KBM-7 (cell line): ENCODE measurements at places on chromosomes 5 and 9.

GRCh38 chr5:131305906-131306305 lies 42.1 kb downstream of the CDC42SE2 start:
- no peak for DNase-seq

DNA sequence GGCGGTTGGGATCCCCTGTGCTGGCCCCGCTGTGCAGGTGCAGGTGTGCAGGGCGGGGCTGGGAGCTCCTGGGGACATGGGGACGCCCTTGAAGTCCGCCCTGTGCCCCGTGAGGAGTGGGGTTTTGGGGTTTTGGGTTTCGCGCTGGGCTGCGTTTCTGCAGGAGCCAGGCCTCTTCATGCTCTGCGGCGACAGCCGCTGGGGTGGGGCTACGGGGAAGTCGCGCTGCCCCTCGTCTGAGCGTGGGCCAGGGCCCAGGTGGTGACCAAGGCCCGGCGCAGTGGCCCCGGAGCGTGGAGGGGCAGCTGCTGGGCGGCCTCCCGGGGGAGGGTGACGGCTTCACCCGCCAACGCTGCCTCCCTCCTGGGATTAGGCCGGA lies 47.8 kb upstream of the IRX4 start:
- DNase-seq: no peak

DNA sequence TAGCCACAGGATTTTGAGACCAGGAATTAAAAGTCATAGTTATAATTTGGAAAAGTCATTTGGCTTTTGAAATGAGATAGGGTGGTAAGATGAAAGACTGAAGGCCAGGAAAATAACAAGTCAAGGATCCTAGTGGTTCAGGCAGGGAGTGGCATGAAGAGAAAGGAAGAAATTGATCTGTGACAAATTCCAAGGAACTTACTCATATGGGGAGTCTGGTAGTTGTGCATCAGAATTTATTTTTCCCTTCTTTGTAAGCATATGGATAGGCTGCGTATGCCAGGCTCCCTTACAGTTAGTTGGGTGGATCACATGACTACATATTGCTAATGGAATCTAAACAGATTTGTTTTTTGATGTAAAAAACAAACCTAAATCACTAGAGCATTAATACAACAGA lies 21.0 kb downstream of the ISL1 start:
- no peak for DNase-seq

GRCh38 chr9:13266167-13266566 lies 13.3 kb downstream of the MPDZ start:
- DNase-seq: no peak

DNA sequence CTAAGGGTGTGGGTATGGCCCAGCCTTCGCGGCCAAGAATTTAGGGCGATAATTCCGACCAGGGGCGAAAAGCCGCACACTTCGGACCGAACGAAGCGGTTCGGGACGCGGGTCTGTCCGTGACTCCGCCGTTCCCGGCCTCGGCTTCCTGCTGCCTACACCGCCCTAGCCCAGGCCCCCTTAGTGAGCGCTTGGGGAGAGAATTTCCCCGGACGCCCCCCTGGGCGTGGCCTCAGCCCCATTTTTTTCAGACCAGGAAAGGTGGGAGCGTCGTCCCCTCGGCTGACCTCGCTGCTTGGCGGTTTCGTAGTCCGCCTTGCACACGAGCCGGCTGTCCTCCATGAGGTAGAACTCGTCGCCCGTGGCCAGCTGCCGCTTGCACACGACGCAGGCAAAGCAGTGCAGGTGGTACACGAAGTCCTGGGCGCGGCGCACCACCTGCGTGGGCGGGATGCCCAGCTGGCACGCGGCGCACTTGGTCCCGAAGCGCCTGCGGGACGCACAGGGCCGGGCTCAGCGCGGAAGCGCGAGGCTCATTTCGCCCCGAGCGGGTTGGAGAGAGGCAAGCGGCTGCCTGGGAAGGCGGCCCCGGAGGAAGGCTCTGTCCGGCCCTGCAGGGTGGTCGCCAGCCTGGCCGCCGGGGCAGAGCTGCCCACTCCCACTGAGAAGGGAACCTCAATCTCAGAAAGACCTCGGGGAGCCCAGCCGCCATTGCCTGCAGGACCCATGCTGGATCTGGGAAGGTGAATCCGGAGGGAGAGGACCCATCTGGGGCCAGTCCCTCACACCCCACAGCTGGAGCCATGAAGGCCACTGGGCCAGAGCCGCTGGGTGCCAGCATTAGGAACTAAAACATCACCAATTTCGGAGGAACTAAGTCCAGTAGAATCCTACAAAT lies 5.3 kb downstream of the LHX3 start:
- DNase-seq: no peak

DNA sequence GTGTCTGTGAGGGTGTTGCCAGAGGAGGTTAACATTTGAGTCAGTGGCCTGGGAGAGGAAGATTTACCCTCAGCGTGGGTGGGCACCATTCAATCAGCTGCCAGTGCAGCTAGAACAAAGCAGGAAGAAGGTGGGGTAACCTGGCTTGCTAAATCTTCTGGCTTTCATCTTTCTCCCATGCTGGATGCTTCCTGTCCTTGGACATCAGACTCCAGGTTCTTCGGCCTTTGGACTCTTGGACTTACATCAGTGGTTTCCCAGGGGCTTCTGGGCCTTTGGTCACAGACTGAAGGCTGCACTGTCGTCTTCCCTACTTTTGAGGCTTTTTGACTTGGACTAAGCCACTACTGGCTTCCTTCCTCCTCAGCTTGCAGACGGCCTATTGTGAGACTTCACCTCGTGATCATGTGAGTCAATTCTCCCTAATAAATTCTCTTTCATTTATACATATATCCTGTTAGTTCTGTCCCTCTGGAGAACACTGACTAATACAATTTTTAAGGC lies 38.1 kb downstream of the PBX3 start:
- peak; percentile 24 for DNase-seq

- DNase-seq: no peak
Measured at GRCh38 chr5:59704936-59705335, 188.6 kb downstream of the PDE4D start.

- DNase-seq: no peak
Measured at GRCh38 chr5:92402956-92403702, 1020.0 kb upstream of the ARRDC3 start.

GRCh38 chr9:71042448-71042990 lies 78.9 kb downstream of the TRPM3 start:
- DNase-seq: no peak

GRCh38 chr5:163943546-163943945 lies 438.1 kb downstream of the MAT2B start:
- DNase-seq: no peak

- no peak for DNase-seq
Measured at GRCh38 chr5:168073311-168073710, 218.1 kb upstream of the WWC1 start.

DNA sequence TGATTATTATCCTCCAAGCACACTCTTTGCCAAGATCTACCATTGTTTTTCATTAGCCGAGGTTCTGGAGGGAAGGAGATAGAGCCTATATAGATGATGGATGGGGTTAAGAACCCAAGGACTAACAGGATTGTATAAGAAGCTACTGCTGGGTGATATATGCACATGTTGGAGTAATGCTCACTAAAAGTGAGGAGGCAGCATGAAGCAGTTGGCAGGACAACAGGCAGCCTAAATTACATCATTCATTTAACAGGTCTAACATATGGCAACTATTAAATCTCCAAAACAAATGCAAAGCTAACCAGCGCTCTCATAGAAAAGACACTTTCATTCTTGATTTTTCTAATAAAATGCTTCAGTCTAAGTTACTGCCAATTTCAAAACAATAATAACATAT lies 293.2 kb downstream of the EPB41L4A start:
- no peak for DNase-seq

DNA sequence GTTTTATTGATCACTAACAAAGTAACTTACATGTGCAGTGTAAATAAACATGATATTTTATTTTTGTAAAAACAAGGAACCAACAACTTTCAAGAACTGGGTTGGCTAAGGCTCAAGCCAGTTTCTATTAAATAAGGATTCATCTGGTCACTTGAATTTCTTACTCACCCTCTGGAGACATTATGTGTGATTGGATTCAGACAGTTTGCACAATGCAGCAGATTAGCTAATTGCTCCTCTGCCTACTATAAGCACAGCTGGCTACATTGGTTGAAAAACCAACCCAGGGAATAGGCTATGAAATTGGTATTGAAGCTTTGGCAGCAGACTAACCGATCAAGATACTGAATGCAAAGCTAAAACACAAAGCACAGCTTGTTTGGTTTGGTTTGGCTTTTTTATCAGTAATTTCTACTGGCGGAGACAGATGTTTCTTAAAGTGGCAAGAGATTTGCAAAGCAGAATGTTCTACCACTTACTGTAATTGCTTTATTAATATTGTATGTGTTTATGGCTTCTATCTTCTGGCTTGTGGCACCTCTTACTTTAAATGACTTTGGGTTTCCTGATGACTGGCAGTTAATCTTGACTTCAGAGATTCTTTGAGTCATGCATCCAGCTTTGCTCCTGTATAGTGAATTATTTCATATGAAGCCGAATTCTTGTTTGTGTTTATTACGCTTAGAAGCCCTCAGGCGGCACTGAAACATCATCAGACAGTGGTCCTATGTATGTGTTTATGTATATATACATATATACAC lies 231.5 kb downstream of the MPDZ start:
- no peak for DNase-seq

DNA sequence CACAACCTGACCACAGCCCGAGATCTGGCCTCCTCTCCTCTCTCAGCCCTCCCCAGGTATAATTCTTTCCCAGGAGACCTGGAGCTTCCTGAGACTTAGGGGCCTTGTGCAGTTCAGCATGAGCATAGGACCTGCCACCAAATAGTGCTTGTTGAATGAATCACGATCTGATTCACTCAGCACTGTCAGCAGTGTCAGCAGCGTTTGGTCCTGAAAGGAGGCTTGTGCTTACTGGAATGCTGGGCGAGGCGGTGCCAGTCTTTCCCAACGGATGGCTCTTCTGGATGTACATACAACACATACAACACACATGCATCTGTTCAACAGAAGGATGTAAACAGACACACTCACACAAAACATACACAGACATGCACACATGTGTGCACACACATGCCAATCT lies 173.3 kb downstream of the COL23A1 start:
- DNase-seq: no peak

- no peak for DNase-seq
Measured at GRCh38 chr5:17238521-17239041, 21.1 kb downstream of the BASP1 start.

- DNase-seq: no peak
Measured at GRCh38 chr5:108122702-108123101, 259.2 kb downstream of the FBXL17 start.

DNA sequence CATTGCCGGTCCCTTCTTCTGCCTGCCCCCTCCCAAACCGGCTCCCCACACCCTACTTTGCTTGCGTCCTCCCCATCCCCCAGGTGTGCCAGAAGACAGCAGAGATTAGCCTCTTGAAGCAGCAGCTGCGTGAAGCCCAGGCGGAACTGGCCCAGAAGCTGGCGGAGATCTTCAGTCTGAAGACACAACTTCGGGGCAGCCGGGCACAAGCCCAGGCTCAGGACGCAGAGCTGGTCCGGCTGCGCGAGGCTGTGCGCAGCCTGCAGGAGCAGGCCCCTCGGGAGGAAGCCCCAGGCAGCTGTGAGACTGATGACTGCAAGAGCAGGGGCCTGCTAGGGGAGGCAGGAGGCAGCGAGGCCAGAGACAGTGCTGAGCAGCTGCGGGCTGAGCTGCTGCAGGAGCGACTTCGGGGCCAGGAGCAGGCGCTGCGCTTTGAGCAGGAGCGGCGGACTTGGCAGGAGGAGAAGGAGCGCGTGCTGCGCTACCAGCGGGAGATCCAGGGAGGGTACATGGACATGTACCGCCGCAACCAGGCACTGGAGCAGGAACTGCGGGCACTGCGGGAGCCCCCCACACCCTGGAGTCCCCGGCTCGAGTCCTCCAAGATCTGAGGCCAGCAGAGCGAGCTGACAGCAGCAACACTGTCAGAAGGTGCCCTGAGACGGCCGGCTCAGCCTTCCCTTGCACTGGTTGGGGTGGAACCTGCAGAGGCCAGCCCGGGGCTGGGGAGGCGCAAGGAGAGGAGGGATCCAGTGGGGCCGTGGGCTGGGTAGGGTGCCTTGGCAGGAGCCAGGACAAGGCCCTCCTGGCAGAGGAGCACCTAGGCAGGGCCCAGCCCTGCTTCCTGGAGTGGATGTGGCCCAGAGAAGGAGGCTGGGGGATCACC lies 8.3 kb downstream of the N4BP3 start:
- no peak for DNase-seq

- DNase-seq: no peak
Measured at GRCh38 chr5:75965292-75965691, 117.9 kb upstream of the SV2C start.

DNA sequence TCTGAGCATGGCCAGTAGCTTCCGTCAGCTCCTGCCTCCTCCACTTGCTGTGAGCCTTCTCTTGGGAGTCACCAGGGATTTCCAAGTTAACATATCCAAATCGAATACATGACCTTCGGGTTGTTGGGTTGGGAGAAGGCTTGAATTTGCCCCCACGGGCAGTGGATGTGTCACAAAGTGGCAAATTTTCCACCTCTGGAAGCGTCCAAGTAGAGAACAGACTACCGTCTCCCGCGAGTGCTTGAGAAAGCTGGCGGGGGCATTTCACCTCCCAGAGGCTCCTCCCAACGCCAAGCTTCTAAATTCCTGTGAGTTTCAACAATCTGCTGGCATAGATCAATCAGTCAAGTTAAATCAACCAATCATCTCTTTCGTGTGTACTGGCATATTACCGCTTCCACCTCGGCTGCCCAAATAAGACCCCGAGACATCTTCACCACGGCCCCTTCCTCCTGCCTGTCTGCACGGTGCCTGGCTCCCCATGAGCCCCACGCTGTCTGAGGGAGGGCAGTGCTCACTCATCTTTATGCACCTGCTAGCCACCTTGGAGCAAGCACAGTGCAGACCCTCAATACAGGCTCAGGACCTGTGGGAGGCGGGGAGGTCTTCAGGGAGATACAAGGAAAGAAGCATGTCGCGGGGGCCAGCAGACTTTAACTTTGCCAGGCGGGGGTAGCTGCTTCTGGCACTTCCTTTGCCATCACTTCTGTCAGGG lies 79.1 kb downstream of the MRPL36 start:
- DNase-seq: no peak

DNA sequence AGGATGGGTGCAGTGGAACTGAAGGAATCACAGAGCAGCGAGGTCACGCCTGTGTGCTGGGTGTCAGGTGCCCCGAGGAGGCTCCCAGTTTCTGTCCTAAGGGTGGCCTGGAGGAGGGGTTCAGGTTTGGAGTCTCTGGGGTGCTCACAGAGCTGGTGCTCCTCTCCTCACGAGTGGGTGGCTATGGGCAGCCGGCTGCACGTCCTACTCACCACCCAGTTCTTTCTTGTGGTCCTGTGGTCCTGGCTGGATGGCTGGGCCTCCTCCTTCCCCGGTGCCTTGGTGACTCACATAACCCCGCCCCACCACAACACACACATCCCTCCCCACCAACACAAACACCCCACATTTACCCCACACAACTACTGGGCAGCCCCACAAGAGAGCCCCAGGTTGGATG lies 9.9 kb upstream of the PTGS1 start:
- no peak for DNase-seq
